ENCODE measurements at places on chromosomes 4 and X. TPM values are rescaled to one million over a fixed set of nuclear protein-coding genes. Genes with fewer than 3 reads are reported as not detected.

DNA sequence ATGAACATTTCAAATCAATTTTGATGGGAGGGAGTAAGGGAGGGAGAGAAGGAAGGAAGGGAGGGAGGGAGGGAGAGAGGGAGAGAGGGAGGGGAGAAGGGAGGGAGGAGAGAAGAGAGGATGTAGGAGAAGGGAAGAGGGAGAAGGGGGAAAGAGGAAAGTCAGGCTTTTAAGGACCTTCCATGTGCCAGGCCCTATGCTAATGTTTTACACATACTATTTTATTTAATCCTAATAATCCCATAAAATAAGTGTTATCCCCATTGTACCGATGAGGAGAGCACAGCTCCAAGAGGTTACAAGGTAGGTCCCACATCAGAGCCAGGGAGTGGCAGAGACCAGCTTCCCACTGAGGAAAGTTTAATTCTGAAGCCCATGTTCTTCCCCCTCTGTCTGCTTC is 341.9 kb downstream of the RAB28 start:
- no peak for DNase-seq

GRCh38 chr4:185534866-185535611 is at the start of gene PDLIM3:
TSS of gene PDLIM3 (minus strand) at chr4:185535507. CDS start at chr4:185535434, 73 bp downstream.
- peak; percentile 72 for DNase-seq

The HMGN5 gene
- 1.9 TPM for total RNA-seq

DNA sequence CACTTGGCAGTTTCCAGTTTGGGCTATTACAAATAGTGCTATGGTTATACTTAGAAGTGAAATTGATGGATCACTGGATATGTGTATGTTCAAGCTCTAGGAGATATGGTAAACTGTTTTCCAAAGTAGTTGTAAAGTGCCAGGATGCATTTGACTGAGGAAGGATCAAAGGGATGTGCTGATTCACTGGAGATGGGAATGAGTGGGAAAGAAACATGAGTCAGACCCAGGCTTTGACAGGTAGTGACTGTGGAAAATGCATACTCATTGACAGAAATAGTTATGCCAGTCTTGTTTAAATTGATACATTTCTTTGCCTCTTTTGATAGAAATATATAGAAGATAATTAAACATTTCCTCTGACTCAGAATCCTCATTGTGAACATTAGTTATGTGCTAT is 77.9 kb downstream of the CEP135 start:
- DNase-seq: no peak

DNA sequence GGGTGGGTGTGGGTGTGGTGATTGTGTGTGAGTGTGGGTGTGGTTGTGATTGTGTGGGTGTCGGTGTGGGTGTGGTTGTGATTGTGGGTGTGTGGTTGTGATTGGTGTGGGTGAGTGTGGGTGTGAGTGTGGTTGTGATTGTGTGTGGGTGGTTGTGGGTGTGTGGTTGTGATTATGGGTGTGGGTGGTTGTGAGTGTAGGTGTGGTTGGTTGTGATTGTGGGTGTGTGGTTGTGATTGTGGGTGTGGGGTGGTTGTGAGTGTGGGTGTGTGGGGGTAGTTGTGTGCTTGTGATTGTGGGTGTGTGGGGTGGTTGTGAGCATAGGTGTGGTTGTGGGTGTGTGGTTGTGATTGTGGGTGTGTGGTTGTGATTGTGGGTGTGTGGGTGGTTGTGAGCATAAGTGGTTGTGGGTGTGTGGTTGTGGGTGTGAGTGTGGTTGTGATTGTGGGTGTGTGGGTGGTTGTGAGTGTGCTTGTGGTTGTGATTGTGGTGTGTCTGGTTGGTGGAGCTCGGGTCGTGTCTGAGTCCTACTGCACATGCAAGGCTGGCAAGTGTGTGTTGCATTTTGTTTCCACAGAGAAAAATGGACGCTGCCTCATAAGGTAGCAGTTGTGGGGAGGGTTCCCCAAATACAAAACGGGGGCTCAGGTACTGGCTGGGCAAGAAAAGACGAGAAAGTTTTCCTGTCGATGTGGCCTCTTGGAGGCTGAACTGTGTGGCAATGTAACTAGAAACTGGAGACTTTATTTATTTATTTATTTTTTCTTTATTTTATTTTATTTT is 116.7 kb downstream of the UBE2K start:
- DNase-seq: no peak

DNA sequence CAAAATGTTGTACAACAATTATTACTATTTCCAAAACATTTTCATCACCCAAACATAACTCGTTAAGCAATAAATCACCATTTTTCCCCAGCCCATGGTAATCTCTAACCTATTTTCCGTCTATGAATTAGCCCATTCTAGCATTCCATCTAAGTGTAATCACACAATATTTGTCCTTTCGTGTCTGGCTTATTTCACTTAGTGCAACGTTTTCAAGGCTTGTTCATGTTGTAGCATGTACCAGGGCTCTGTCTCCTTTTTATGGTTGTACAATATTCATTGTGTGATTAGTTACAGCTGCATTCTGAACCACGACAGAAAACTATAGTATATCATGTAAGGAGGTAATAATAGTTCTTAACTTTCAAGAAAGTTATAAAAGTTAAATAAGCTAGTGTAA is 656.0 kb upstream of the HS3ST1 start:
- DNase-seq: no peak

DNA sequence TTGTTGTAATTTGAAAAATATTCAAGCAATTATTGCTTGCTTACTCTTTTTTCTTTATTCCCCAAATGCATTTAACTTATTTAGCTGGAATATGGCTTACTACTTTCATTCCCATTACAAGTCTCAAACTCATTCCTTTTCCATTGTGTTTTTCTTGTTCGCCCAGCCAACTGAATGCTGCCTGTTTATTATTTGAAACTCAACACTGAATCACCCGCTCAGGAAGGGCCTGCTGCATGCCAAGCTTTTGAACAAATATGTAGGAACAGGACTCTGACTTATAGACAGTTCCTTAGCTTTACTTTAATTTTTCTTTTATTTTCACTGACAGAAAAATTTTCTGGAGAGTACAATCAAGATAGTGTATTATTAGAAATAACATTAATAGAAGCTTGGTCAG is 12.9 kb downstream of the PCDH18 start:
- no peak for DNase-seq

GRCh38 chrX:45842926-45843315 is 642.2 kb upstream of the DIPK2B start:
- no peak for DNase-seq

The MAML3 gene
- 8.9 TPM for total RNA-seq

DNA sequence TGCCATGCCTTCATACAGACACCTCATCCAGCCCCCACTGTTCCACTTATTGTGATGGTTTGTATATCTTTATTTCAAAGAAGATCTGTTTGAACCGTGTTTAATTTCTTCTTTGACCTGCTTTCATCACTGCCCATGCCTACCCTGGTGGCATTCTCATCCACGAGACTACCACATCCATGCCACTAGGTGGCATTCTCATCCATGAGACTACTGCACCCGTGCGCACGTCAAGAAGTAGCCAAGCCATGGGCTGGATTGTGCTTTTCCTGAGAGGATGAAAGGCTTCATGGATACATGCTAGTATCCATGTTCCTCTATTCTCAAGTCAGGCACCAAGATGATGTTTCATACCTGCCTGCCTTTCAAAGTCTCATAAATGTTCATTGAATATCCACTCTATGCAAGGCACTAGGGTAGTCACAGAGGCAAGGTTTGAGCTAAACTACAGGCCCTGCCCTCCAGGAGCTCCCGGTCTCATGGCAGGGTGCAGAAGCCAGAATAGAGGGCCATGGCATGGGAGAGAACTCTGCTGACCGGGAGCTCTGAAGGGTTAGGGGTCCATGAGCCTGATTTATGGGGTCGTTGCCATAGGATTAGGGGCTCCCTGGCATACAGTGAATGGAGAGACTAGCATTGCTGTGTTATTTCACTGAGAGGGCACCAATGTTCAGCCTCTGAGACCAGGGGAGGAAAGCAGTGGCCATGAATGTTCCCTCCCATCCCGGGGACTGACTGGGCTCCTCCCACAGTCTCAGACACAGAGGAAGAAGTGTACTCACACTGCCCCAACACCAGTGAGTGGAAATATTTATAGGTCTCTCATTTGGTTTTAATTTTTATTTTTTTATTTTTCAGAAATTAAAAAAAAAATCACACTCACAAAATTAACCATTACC is 24.8 kb upstream of the EOLA2 start:
- DNase-seq: peak; percentile 65

DNA sequence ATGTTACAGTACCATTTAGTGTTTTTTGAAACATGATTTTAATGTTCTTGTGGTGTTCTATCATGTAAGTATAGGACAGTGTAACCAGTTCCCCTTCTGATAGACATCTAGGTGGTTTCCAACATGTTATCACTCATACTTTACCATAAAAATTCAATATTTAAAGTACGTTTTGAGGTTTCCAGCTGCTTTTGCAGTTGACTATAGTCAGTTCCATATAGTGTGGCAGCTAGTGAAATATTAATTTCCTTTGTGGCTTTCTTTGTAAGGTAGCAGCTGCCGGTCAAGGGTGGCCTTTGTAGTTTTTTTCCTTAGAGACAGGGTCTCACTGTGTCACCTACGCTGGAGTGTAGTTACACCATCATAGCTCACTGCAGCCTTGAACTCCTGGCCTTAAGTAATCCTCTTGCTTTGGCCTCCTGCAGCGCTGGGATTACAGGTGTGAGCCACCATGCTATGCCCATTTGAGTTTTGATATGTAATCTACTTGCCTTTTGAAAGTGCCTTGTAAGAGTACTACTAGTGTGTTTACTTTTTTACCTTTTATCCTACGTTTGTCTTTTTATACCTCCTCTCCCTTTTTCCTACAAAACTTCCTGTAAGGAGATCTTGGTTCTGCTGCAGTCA is 63.0 kb downstream of the ARHGAP10 start:
- no peak for DNase-seq

DNA sequence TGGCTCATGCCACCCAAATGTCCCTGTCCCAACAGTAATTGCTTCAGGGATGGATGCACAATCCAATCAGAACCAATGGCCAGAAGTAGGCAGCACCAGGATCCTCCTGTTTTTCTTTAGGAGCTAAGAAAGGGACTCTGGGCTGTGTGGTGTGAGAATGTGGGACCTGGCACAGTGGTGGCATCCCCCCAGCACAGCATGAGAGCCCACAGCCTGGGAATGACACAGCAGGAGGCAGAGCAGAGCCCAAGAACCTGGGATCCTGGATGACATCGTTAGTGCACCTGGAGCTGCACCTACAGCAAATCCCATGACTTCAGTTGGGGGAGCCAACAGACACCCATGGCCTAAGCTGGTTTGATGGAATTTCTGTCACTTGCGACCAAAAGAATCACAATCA is 70.7 kb upstream of the C4orf50 start:
- no peak for DNase-seq

The GSX2 gene
- total RNA-seq: not detected

DNA sequence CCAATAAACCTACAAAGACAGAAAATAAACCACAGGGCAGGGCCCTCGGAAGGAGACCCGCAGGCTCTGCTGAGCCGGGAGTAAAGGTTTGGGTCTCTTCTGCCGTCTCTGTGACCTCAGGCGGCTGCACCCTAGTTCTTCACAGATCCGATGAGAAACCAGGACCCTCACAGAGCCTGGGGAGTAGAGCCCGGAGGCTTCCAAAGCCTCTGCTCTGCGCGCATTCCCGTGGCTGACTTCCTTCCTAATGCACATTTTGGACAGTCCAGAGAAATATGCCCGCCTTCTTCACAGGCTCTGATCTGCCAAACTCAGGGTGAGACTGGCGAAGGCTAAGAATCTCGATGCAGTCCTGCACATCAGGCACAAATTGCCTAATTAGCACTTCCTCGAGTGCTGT is 245.5 kb downstream of the EVC2 start:
- DNase-seq: no peak

DNA sequence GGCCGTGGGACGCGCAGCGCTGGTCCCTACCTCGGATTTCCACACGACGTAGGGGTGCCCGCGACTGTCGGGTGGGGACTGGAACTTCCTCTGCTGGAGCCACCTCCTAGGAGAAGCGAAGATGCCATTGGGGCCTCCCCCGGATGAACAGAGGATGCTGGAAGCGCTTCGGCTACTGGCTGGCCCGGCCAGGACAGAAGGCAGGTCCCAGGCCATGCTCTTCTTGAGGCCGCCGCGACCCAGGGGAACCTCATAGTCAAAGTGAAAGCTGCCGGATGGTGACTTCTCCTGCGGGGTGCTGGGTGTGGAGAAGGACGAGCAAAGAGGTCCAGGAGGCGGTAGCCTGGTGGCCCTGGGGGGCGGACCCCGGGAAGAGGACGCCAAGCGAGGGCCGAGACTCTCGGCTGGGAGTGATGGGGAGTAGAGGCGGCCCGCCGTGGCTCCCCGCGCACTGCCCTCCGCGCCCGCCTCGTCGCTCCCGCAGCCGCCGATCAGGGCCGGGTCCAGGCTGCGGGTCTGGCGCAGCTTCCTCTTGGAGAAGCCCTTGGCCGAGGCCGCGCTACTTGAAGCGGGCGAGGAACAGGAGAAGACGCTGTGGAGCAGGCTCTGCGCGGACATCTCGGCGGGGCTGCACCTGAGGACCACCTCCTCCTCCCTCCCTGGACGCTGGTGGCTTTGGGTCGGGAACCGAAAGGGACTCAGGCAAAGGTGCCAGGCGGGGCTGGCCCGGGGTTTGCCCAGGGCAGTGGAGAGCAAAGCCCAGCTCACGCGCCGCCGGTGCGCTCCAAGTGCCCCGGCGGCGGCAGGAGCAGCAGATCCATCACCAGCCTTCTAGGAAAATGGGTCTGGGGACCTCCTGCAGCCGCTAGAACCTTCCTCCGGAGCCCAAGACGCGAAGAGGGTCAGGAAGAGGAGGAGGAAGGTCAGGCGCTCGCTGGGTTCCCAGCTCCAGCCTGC is 1.2 kb downstream of the ARHGAP6 start:
- peak; percentile 49 for DNase-seq

GRCh38 chrX:137695417-137695816 is 129.5 kb downstream of the ZIC3 start:
- DNase-seq: no peak

The RASGEF1B gene
- 4.5 TPM for total RNA-seq

DNA sequence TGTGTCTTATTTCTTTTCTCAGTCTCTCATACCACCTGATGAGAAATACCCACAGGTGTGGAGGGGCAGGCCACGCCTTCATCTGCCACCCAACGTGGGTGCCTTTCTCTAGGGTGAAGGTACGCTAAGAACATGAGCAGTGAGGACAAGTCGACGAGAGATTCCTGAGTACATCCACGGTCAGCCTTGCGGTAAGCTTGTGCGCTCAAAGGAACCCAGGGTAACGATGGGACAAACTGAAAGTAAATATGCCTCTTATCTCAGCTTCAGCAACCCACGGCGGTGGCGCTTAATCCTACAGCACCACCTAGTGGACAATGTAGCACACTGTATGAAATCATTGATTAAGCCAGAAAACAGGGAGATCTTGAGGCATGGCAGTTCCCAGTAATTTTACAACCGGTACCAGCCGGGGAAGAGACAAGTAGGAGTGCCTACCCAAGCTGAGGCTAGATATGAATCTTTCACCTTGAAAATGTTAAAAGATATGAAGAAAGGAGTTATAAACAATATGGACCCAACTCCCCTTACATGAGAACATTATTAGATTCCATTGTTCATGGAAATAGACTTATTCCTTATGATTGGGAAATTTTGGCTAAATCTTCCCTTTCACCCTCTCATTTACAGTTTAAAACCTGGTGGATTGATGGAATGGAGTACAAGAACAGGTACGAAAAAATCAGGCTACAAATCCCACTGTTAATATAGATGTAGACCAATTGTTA is 63.0 kb downstream of the ZNF732 start:
- DNase-seq: peak; percentile 38

The ZXDA gene
- 3.0 TPM for total RNA-seq
